T follicular helper cell (primary cell): ENCODE measurements at places on chromosomes 1 and 21.

DNA sequence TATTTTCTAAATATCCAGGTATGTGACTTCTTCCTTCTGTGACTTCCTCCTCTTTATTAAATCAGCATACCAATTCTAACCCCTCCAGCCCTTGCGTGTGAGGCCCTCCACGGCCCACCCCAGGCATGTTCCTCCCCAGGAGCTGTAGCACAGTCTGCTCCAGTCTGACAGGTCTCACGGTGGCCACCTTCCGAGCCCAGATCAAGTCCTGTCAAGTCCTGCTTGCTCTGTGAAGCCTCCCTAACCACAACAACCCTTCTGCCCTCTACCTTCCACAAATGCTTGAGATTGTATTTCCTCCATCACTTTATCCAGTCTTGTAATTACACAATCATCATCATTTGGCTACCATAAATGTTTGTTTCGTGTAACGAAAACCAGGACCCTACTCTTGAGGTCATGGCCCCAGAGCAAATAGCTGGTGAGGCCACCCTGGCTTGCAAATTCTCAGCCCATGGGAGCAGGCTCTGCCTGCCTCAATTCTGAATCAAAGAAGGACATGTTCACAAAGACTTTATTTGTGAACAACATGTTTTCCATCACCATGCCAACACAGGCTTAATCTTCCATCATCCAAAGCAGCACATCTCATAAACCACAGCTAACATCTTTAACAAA lies 33.0 kb upstream of the S100A7 start:
- DNase-seq: no peak

DNA sequence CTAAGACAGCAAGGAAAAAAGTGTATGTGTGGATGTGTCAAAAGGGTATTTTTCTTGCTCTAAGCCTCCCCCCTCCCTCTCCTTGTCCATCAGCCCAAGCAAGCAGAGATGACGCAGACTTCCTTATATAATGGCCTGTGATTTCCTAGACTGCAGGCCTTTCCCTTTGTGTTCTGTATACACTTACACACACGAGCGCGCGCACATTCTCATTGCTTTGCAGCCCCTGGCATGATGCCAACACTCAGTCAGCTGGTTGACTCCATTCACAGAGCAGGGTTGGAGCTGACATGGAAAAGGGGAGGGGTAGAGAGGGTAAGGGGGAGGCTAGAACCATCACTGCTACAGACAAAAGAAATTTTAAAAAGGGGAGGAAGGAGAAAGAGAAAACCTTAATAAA lies 41.8 kb downstream of the GATAD2B start:
- DNase-seq: peak; percentile 2

- no peak for DNase-seq
Measured at GRCh38 chr1:55233145-55233777, 18.1 kb upstream of the USP24 start.

DNA sequence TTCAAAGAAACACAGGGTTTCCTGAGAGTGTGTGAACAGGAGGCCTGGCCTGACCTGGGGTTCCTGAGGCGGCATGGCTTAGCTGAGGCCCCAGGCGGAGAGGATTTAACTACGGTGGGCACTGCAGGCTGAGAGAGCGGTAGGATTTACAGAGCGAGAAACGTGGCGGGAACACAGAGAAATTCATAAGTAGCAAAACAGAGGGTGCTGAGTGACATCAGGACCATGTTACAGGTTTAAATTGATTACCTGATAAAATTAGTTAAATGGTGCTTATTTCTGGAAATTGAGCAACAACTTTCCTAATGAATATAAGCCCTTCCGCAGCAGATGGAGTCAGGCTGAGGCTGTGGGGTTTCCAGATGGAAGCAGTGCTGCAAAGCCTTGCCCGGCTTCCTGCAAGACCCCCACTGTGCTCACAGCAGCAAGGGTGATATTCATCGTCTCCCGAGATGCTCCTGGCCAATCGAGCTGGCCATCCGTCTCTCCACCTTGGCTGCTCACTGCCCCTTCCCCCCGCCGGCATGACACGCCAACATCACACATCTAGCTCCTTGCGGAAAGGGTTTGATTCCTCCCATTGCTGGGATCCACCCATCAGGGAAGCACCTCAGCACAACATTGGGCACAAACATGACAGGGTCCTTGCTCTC lies 69.4 kb upstream of the MORC3 start:
- no peak for DNase-seq

- DNase-seq: no peak
Measured at GRCh38 chr1:241947354-241947753, 10.2 kb upstream of the BECN2 start.

DNA sequence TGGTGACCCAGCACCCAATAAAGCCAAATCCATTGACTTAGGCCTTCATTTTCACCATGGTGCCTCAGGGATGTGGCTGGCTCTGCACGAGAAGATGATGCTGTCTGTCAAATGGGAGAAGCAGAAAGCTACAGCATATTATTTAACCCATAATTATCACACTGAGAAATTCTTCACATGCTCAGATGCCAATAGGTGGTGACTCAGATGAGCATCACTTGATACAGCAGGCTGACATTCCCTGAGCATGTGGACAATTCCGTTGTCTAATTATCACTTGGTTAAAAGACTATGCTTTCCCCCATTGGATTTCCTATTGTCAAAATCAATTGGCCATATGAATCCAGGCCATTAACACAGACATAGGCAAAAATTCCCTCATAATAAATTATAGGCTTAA lies 44.0 kb upstream of the HSD3B1 start:
- DNase-seq: no peak

GRCh38 chr1:11158720-11159321 lies 30.3 kb upstream of the ANGPTL7 start:
- no peak for DNase-seq

DNA sequence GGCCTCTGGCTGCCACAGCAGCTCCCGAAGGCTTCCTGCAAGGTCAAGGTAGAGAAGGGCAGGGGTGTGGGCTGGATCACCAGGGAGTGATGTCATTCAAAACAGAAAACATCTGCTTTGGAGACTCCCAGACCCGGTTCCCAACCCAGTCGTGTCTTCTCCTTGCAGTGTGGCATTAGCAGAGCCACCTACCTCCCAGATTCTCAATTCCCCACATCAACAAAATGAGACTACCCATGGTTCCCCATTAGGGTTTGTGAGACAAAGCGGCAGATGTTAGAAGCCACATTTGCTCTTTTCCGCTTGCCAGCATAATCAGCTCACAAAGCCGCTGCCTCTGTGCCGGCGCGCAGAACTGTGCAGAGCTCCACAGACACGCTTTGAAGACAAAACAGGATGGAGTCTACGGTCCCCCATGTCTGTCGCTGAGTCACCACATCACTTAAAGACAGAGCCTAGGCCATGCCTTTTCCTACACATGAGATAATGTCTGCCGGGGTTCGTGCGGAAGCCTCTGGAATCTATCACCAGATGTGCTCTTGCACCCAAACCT lies 12.5 kb downstream of the KIF17 start:
- DNase-seq: no peak

DNA sequence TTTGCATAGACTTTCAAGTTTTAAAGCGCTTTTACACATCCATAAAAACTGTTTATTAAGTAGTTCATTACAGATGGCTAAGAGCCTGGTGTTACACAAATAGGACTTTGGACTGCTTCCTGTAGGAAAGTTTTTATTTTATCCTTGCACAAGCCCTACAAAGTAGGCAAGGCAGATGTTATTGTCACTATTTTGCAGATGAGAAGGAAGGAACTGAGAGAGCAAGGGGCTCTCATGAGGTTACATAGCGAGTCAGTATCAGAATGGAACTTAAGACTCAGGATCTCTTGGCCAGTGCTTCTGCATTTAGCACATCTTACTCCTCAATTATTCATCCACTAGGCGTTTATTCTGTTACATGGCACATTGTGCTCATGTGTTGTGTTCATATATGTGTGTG lies 2.6 kb upstream of the MAPKAPK2 start:
- DNase-seq: no peak

- no peak for DNase-seq
Measured at GRCh38 chr1:12636098-12636950, 7.6 kb upstream of the AADACL4 start.

DNA sequence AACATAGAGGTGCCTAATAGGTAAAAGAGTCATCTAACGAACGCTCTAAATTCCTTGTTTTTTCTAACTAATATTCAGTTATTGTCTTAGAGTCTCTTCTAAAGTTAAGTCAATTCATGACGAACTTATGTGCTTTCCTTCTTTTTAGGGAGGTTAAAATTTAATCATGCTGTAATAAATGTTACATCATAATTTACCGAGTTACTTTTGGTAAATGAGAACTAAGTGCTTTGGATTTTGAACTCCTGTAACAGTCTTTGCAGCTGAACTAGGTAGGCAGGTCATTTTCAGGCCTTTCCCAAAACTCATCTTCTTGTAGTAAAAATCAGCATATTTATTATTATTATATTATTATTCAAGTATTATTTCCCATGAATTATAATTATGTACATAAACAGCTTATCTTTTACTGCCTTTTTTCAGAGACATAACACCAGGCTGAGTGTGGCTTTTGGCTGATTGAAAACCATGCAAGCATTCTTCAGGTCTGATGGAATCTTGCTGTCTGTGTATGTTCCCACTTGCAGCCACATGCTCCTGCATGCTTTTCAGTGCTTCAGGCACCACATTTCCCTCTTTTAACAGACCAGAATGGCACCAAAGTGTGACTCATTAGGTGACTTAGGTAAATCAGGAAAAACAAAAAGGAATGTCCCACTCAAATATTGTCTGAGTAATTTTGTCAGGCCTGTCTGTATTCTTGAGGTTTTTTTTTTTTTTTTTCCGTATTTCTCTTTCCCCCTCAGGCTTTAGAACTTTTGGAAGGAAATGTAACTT lies 81.0 kb upstream of the CD55 start:
- no peak for DNase-seq

- no peak for DNase-seq
Measured at GRCh38 chr1:171422511-171422910, 62.8 kb upstream of the PRRC2C start.

DNA sequence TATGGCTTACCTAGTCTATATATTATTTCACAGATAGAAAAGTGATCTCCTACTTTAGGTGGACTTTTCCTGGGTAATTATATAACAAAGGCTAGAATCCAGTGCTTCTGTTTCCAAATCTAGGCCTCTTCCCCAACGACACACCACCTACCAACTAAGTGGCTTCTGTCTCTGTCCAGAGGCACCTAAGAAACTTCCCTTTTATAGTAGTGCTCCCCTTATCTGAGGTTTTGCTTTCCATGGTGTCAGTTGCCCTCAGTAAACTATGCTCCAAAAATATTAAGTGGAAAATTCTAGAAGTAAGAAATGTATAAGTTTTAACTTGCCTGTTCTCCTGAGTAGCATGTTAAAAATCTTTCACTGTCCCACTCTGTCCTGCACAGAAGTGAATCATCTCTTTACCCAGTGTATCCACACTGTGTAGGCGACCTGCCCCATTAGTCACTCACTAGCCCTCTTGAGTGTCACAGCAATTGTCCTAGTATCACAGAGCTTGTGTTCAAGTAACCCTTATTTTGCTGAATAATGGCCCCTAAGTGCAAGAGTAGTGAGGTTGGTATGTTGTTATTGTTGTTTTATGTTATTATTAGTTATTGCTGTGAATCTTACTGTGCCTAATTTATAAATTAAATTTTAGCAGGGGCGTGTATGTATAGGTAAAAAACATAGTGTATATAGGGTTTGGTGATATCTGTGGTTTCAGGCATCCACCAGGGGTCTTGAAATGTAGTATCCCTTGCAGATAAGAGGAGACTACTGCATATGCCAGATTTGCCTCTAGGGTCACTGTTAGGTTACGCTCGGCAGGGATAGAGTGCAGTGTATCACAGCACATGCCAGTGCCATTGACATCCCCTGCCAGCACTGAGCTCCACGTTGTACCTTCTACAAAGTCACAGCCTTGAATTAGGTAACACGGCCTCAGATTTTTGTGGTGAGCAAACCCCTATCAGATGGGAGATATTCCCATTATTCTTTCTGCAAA lies 14.7 kb upstream of the CD53 start:
- no peak for DNase-seq

GRCh38 chr21:29184037-29184436 lies 53.6 kb downstream of the MAP3K7CL start:
- no peak for DNase-seq

DNA sequence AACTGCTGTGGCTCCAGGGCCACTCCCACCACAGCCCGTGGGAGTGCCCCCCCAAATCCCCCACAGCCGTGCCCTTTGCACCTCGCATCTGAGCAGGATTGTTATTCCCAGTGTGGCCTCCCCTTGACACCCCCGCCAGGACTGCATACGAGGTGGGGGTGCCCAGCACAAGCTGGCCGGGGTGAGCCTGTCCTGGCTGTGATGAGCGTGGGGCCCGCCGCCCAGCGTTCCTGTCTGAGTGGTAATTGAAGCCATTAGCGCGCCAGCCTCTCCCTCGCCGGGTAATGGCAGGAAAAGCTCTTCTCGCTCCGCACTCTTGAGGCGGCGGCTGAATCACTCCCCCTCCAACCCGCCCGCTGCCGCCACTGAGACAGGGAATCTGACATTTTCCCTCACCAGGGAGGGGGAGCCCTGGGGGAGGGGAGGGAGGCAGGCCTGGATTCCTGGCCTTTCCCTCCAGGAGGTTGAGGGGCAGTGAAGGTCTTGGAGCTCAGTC lies 27.7 kb downstream of the PTPRF start:
- no peak for DNase-seq

- no peak for DNase-seq
Measured at GRCh38 chr1:109933856-109934711, 23.4 kb downstream of the CSF1 start.

- DNase-seq: no peak
Measured at GRCh38 chr1:197915260-197915861, 1.8 kb upstream of the LHX9 start.

DNA sequence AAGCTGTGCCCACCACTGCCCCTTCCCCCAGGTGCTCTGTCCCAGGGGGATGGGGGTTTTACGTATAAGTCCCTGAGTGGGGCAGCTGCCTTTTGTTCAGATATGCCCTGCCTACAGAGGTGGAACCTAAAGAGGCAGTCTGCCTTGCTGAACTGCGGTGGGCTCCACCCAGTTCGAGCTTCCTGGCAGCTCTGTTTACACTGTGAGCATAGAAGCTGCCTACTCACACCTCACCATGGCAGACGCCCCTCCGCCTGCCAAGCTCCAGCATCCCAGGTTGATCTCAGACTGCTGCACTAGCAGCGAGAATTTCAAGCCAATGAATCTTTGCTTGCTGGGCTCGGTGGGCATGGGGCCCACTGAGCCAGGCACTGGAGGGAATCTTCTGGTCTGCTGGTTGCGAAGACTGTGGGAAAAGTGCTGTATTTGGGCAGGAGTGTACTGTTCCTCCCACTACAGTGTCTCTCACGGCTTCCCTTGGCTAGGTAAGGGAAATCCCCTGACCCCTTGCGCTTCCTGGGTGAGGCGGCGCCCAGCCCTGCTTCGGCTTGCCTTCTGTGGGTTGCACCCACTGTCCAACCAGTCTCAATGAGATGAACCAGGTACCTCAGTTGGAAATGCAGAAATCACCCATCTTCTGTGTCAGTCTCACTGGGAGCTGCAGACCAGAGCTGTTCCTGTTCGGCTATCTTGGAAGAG lies 17.6 kb upstream of the RWDD3 start:
- no peak for DNase-seq

GRCh38 chr1:82044536-82044935 lies 243.8 kb downstream of the ADGRL2 start:
- DNase-seq: no peak

GRCh38 chr1:232084584-232085223 lies 458.1 kb downstream of the DISC1 start:
- no peak for DNase-seq

- DNase-seq: no peak
Measured at GRCh38 chr1:14681182-14681581, 82.7 kb downstream of the KAZN start.
